Stomach (tissue), 19 donors: ENCODE measurements at places on chromosomes 11 and 22. TPM values are rescaled to one million over a fixed set of nuclear protein-coding genes. Genes with fewer than 3 reads are reported as not detected.
A peak's percentile ranks its signal among the peaks of the same experiment; 100 is the strongest.

DNA sequence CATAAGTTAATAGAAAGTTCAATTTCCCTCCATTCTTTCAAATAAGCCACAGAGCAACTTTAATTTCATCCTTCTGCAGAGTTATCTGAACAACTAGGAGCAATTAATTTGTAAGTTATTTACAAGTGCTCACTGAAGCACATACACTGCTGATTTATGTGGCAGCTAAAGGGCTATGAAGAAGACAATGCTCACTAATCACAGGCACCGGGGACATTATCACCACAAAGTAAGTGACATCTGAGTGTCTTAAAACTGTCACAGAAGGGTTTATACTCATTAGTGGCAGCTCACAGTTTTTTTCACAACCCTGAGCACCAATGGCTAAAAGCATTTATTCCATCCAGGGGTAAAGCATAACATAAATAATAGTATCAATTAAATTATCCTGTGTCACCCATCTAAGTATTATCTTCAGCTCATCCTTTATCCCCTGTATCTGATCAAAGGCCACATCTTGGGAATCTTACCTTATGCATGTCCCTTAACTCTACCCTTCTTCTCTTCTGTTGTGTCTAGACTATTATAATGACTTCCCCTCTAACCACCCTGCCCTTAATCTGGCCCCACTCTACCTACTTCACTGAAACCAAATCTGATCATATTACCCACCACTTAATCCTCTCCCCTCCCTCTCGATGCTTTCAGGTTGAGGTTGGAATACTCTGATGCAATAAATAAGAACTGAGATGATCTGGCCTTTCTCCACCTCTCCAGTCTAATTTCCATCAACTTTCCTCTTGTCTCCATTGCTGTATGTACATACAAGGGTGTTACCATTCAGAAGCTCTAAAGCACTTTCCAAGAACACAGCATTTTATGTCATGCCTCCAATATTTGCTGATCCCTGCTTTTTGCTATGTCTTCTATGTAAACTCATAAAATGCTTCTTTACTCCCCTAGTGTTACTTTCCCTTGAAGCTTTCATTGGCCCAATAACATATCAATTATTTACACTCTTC lies 252.7 kb downstream of the CASP12 start:
- DNase-seq: no peak

GRCh38 chr11:76251226-76251575 lies 44.9 kb upstream of the WNT11 start:
- no peak for DNase-seq

GRCh38 chr11:7538031-7538430 lies 24.2 kb downstream of the PPFIBP2 start:
- no peak for DNase-seq

DNA sequence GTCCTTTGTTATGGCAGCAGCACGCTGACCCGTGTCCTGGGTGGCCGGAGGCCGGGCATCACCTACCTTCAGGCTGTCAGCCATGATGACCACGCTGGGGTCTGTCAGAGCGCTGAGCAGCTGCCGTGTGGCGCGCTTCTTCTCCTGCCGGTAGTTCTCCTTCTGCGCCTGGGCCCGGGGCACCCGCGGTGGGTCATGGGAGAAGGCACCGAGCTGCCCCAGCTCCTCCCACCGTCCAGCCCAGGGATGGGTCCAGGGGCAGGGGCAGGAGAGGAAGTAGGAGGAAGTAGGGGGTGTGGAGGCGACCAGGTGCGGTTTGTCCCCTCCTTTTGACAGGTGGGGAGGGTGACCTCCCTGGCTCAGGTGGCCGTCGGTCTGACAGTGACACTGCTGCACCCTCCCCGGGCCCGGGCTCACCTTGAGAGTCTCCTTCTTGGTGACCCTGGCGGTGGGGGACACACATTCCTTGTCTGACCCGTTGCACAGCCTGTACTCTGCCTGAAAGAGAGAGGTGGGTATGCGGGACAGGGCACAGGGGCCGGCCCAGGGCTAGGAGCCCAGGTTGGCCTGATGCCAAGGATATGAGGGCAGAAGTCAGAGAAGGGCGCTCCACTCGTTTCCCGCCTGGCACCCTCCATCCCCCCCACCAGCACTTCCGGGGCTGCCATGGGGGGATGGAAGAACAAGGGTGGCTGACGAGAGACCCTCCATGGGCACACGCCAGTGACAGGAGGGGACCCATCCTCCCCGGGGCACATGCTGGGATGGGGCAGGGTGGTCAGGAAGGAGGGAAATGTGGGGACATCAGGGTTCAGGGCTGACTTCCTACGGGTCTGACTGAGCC lies 43.0 kb downstream of the OSBPL5 start:
- DNase-seq: peak; percentile 20

ANO9 gene
- 40.2 TPM for total RNA-seq

DNA sequence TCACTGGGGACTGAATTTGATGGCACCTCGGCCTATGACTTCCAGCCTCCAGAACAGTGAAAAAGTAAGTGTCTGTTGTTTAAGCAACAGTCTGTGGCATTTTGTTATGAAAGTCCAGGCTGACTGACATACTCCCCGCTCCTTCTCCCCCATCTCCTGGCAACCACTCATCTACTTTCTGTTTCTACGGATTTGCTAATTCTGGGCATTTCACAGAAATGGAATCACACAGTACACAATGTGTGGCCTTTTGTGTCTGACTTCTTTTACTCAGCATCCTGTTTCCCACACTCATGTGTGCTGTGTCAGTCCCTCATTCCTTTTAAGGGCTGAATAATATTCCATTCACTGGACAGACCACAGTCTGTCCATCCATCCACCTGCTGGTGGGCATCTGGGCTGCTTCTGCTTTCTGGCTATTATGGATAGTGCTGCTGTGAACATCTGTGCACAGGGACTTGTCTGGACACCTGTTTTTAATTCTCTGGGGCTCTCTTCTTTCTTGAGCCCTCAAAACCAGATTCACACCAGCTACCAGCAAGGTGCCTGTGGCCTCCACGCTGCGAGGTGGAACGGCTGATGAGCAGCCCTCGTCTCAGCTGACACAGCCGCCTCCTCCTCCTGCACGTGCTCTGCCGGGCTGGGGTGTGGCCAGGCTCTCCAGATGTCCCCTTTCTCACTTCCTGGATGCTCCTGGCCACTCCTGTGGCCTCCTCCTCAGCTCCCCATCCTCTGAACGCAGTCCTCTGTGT lies 333.1 kb downstream of the CTTN start:
- DNase-seq: no peak

DNA sequence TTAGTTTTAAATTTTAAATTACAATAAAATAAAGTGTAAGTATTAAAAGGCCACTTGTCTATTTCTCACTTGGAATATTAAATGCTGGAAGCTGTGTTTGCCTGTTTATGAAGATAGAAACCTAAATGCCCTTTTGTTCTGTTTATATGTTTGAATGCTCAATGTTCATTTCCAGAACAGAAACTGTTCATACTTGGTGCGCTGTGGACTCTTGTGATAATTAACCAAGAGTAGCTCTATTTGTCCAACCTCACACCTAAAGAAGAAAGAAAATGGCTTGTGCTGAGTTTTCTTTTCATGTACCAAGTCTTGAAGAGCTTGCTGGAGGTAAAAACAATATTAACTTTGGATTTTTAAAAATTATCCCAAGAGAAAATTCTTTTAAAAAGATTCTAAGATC lies 5.7 kb downstream of the C11orf54 start:
- DNase-seq: no peak

CHADL gene
- total RNA-seq: 5.8 TPM

GRCh38 chr22:20117633-20118299 lies 740 bp upstream of the TRMT2A start:
- peak; percentile 67 for DNase-seq

EMID1 gene
- 3.2 TPM for total RNA-seq

DNA sequence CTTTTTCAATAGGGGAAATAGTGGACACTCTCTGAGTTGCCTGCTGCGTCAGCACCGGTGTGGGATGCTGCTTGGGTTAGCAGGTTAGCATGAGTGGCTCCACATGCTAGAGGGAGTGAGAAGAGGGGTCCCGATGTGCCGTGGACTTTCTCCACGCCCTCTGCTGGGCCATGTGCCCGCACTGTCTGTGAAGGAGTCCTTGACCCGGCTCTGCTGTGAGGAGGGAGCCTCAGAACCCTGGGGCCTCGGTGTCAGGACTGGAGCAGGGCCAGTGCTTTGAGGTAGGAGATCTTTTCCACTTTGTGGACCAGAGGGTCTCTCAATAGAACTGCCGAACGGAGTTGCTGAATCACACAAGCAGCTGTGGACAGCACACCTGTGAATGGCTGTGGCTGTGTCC lies 14.8 kb downstream of the CTTN start:
- no peak for DNase-seq

DNA sequence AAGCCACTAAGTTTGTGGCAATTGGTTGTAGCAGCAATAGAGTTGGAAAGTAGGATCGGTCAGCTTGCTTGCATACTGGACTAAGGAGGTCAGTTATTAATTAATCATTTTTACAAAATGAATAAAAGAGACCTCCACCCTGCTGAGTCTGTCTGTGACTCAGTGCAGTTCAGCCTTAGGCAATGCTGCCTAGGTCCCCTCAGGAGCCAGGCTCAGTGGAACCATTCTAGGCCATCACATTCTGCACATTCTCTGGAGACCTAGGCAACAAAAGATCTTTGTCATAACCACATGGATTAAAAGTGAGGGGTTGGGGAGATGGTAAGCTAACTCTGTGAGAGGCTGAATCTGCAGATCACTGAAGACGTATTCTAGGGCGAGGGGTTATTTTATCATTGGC lies 178.7 kb upstream of the CADM1 start:
- no peak for DNase-seq

PNPLA3 gene
- not detected for total RNA-seq

- DNase-seq: no peak
These were observed 172.6 kb upstream of the SEZ6L start for GRCh38 chr22:25996669-25997068.

DNA sequence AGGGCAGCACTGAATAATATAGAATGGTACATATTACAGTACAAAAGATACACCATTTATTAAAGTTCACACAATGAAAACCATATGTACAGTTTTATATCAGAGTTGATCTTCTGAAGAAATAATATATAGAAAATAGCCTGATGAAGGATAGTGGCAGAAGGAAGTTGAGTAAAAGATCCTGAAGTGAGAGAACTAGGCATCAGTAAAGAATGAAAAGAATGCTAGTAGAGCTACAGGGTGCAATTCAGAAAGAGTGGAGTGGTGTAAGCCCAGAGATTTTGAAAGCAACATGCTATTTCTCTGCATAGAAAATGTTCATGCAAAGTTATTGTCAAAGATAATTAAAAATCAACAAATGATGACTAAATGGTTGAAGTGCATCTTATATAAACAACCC lies 1552.7 kb upstream of the TENM4 start:
- no peak for DNase-seq

GRCh38 chr11:126385991-126386728 lies 30.7 kb downstream of the ST3GAL4 start:
- no peak for DNase-seq

- DNase-seq: peak; percentile 88
These were observed 492 bp downstream of the JHY start for GRCh38 chr11:122882857-122883645.

- DNase-seq: no peak
These were observed 2.3 kb downstream of the OR51G1 start for GRCh38 chr11:4921796-4922195.

NXPE1 gene
- not detected for total RNA-seq

GRCh38 chr22:46220921-46221320 lies 29.2 kb downstream of the CDPF1 start:
- no peak for DNase-seq

GRCh38 chr22:50727678-50728522 lies 10.1 kb upstream of the ACR start:
- no peak for DNase-seq

- DNase-seq: no peak
These were observed 5.4 kb downstream of the ATXN10 start for GRCh38 chr22:45677063-45677462.

DNA sequence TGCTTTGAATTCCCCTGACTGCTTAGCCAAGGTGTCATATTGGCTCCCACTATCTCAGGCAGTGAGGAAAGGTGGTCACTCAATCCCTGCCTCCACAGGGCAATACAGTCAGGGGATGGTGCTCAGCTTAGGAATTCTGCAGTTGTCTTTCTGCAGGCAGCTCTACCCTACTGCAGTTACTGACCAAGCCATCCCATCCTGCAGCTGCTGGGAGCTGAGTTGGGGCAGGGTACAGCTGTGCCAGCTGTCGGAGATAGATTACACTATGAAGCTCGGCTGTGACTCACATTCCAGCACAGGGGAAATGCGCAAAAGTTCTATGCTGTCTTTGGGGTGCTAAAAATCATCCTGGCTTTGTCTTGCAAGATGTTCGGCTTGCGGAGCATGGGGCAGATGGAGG lies 4.4 kb upstream of the DAGLA start:
- no peak for DNase-seq

DNA sequence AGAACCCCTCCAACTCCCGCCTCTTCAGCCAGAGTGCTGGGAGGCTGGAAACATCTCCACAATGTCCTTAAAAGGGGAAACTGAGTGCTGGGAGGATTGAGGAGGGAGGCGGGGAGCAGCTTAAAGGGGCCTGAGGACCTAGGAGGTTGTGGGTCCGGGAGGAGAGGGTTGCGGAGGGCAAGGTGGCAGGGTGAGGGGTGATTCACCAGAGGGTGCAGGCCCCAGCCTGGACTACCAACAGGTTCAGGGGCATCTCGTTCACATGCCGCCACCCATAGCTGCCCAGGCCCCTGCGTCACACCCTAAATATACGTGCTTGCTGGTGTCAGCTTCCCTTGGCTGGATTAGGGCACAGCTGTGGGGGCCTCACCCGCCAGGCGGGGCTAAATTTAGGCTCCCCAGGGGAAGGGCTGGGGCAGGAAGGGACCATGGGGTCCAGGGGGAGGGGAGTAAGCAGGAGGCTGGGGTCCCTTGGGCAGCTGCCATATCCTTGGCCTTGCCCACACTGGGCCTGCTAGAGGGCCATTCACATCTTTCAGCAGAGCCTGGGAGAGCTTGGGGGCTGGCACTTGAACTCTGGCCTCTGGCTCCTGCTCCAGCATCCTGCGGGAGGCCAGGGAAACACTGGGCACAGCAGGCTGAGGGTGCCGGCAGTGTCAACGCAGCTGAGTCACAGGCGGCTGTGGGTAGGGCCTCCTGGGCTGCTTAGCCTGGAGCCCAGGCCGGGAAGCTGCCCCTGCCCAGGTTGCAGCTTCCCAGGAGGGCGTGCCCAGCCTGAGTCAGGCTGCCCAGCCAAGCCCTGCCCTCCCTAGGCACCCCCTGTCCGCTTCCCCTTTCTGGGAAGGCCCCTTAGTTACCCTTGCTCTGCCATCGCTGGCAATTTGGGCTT lies 1.3 kb downstream of the EHBP1L1 start:
- DNase-seq: peak; percentile 83

GRCh38 chr11:86176165-86176884 lies 68.2 kb upstream of the EED start:
- DNase-seq: no peak

PTS gene
- total RNA-seq: 87.8 TPM

PSMD13 gene
- 36.2 TPM for total RNA-seq

- no peak for DNase-seq
These were observed 21.0 kb downstream of the PARVB start for GRCh38 chr22:44045145-44045544.

- peak; percentile 91 for DNase-seq
These were observed at the start of gene ARHGAP20 for GRCh38 chr11:110711776-110712658. ARHGAP20 (minus strand) TSS chr11:110712437; CDS start chr11:110712231, 206 bp downstream.

MRGPRE gene
- not detected for total RNA-seq

MYEOV gene
- not detected for total RNA-seq
